ENCODE measurements at places on chromosomes 1 and 21.

DNA sequence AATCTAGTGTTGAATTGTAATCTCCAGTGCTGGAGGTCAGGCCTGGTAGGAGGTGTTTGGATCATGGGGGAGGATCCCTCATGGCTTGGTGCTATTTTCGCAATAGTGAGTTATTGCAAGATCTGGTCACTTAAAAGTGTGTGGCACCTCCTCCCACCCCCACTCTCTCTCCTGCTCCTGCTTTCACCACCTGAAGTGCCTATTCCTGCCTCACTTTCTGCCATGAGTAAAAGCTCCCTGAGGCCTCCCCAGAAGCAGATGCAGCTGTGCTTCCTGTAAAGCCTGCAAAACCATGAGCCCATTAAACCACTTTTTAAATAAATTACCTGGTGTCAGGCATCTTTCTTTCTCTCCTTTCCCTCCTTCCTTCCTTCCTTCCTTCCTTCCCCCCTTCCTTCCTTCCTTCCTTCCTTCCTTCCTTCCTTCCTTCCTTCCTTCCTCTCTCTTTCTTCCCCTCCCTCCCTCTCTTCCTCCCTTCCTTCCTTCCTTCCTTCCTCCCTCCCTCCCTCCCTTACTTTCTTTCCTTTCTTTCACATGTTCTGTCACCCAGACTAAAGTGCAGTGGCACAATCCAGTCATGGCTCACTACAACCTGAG is 172.4 kb downstream of the C1orf21 start:
- no peak for DNase-seq

- no peak for DNase-seq
These were observed 15.1 kb downstream of the MIGA1 start for GRCh38 chr1:77794550-77794949.

- no peak for DNase-seq
These were observed 273.9 kb downstream of the KIF26B start for GRCh38 chr1:245428681-245429080.

GRCh38 chr1:230067871-230068620 is 1.0 kb downstream of the GALNT2 start:
- no peak for DNase-seq

GRCh38 chr1:218891577-218891976 is 282.1 kb upstream of the LYPLAL1 start:
- no peak for DNase-seq

DNA sequence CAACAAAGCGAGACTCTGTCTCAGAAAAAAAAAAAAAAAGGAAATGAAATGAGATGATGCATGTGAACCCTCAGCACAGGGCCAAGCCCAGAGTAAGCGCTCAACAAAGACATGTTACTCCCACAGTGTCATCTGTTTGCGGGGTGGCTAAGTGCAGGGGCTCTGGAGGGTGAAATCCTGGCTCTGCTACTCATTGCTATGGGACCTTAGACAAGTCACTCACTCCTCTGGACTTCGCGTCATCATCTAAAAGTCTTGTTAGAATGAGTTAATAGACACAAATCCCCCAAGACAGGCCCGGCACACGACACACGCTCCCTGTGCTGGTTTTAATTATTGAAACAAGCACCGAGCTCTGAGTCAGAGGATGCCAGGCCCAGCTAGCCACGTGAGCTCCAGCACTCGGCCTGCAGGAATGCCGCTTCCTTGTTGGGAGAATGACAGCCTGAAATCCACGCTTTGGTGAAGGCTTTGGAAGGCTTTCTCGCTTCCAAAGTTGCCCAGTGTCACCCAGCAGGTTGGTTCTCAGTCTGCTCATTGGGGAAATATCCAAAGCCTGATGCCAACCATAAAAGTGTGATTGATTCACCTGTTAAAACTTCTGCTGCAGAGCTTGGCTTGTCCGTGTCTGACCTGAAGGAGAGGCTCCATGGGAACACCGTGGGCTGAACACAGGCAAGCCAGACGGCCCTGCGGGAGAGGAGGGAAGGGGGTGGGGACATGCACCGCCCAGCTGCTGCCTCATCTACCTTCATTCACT is 36.7 kb upstream of the TARDBP start:
- peak; percentile 61 for DNase-seq

DNA sequence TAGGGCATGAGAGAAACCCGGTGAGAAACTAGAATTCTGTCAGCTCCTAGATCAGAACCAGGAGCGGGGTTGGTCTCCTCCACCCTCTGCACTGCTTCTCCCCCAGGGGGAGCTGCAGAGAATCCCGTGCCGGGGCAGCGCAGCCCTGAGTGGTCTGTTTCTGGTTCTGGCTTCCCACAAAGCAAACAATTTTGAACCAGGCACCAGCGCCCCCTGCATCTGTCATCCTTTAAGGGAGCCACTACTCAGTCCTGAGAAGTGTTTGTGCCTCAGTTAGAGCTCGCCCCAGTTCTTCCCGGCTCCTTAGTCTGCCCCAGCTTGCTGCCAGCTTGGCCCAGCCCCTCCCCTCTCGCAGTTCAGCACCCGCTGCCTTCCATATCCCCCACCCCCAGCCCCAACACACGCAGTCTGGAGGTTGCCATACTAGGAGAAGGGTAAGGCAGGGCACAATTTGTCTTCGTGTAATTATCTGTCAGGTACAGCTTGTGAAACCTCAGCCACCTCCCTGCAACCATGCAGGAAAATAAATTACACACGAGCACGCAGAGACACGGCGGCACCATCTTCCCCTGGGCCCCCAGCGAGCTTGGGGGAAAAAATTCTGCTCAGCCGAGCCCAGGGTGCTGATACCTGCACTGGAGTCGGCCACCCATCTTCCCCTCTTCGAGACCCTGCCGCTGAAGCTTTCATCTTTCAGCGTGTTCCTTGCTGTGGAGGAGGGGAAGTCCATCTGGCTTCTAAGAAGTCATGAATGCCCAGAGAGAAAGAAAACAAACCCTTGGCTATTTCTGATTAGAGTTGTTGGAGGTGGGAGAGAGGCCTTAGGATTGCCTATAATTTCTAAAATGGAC is 62.6 kb upstream of the CD1D start:
- DNase-seq = no peak

DNA sequence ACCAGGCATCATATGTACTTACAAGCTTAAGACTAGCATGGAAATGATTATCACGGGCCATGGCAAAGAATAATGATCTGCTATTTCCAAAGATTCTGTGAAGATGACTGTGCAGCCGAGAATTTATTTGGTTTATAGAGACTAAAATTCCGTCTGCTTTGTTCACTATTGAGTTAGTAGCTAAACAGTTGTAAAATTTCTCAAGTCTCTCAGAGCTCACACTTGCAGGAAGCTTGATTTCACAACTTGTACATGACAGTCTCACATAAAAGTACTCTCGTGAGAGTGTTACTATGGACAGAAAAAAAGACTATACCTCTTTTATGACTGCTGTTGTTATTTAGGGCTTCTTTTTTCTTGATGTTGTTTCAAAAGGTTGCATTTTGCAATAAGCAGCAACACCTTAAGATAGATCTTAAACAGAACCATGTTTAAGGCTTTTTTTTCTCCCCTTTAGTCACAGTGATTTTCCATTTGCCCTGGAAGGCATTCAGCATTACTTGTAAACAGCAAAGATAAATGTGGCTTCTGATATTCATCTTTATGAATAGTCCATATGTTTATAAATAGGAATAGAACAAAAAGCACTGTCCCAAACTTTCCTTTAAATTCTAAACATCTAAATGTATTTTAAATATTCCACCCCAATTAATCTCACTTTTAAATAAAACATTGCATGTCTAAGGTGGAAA is 24.8 kb downstream of the ST6GALNAC5 start:
- DNase-seq = no peak

- no peak for DNase-seq
These were observed 25.7 kb downstream of the MAPKAPK2 start for GRCh38 chr1:206710460-206710823.

Measured in keratinocyte (primary cell).